ENCODE measurements at places on chromosomes 11 and 22.
A peak's percentile ranks its signal among the peaks of the same experiment; 100 is the strongest.

GRCh38 chr11:2137202-2138067 lies 1.8 kb downstream of the IGF2 start:
- no peak for DNase-seq

GRCh38 chr22:25777870-25778269 lies 35.9 kb downstream of the MYO18B start:
- DNase-seq, result no peak

- no peak for DNase-seq
Measured at GRCh38 chr22:49863931-49864330, 10.3 kb downstream of the ZBED4 start.

- DNase-seq, result no peak
Measured at GRCh38 chr22:18947905-18948304, 11.8 kb upstream of the PRODH start.

GRCh38 chr22:30574997-30575671 lies 669 bp upstream of the GAL3ST1 start:
- DNase-seq, result peak; percentile 40

DNA sequence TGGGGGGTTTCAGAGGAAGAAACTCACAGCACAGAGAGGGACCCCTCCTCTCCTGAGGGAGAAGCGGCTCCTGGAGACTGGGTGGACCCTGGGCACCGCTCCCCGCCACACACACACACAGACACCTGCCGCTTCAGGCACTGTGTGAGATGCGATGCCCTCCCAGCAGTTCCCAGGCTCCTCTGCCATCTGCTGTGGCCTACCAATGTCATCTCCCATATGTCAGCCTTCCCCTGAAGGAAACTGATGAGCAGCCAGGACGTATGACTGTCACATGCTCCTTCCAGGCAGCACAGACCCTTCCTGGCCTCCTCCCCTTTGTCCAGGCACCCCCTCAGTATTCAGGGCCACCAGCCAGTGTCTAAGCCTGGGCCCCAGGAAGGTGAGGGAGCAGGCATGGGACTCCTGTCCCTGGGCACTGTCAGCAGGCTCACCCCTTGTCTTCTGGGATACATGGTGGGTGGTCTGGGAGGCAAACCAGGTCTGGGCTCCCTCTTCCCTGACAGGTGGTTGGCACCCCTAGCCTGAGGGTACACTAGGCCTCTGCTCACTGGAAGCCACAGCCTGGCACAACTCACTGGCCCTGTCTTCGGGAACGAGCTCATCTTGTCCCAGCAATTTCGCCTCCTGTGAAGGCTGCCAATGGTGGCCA lies 11.8 kb upstream of the BCR start:
- no peak for DNase-seq

GRCh38 chr11:68524681-68525080 lies 64.1 kb downstream of the PPP6R3 start:
- DNase-seq, result no peak

DNA sequence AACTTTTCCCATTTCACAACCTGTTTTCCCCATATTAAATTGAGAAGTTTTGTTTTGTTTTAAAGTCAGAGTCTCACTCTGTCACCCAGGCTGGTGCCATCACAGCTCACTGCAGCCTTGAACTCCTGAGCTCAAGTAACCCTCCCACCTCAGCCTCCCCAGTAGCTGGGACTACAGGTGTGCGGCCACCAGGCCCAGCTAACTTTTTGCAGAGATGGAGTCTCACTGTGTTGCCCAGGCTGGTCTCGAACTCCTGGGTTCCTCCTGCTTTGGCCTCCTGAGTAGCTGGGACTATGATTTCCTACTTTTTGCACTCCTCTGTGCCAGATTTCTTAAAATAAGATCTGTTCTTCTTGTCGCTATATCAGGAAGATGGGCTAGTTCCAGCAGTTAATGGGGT lies 44.9 kb downstream of the GNB1L start:
- no peak for DNase-seq

- no peak for DNase-seq
Measured at GRCh38 chr11:104547996-104548661, 350.1 kb downstream of the CASP12 start.

GRCh38 chr22:37681001-37681424 lies 5.1 kb upstream of the NOL12 start:
- no peak for DNase-seq

GRCh38 chr11:101336858-101337257 lies 207.2 kb upstream of the PGR start:
- DNase-seq, result no peak

DNA sequence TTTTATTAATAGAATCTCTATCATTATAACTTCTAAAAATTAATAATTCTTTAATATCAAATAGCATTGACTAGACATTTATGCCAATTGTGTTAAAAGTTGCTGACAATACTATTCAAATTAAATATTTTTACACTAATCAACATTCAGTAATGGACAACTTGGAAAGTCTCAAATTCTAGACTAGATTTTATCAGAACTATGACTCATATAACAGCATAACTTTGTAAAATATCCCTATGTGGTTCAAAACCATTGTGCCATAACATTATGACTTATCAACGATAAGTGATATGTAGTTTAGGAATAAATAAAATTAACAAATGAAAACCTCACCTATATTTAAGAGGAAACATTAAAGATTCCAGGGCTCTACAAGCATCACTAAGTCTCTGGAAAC lies 291.8 kb downstream of the SBF2 start:
- no peak for DNase-seq

GRCh38 chr11:100861212-100861611 lies 174.1 kb downstream of the ARHGAP42 start:
- DNase-seq, result no peak

- no peak for DNase-seq
Measured at GRCh38 chr11:12434325-12434654, 56.9 kb downstream of the PARVA start.

GRCh38 chr22:29002603-29003002 lies 59.0 kb downstream of the C22orf31 start:
- no peak for DNase-seq

- DNase-seq, result no peak
Measured at GRCh38 chr11:97683733-97684132, 1293.9 kb downstream of the JRKL start.

GRCh38 chr11:126793596-126793995 lies 207.0 kb downstream of the KIRREL3 start:
- DNase-seq, result no peak

DNA sequence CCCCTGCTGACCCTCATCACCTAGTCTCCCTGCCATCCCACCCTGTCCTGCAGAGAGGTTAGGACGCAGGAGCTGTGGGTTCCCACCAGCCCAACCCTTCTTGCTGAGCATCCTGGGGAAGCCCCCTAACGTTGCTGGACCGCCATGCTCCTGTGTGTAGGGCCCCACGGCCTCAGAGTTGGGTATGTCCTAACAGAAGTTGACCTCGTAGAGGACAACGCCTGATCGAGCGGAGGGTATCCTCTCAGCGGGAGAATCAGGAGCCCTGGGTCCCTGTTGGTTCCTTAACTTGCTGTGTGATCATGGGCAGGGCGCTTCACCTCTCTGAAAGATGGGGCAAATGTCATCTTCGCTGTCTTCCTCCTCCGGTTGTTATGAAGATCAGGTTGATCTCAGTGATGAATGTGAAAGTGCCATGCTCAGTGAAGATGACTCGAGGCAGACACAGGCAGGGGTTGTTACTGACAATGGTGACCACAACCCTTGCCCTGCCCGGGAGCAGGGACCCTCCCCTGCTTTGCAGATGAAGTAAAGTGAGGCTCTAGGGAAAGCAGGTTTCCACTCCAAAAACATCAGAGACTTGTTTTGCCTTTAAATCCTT lies 19.3 kb upstream of the CD5 start:
- DNase-seq, result peak; percentile 46

GRCh38 chr11:71518506-71519471 lies 8.3 kb upstream of the KRTAP5-7 start:
- no peak for DNase-seq

DNA sequence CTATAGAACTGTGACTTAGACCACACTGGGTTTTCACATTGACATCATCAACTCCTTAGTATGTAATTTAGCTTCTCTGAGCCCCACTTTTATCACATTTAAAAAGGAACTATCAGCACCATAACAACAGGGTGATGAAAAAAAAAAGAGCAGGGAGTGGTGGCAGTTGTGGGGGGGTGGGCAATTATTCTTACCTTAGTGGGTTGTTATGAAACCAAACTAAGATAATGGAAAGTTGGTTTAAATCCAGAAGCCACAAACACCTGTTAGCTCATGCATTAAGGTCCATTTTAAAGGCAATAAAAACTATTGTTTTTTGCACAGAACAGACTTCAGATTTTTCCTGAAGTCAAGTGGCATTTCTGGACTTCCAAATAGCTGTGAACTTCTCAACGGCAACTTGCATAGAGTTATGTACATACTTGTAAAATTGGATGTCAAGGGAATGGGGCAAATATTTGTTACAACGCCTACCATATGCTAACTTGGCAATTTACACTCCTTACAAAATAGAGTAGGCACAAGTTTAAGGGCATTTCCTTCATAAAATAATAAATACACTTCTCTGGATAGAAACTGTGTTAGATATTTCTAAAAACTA lies 793.6 kb downstream of the DLG2 start:
- DNase-seq, result no peak

DNA sequence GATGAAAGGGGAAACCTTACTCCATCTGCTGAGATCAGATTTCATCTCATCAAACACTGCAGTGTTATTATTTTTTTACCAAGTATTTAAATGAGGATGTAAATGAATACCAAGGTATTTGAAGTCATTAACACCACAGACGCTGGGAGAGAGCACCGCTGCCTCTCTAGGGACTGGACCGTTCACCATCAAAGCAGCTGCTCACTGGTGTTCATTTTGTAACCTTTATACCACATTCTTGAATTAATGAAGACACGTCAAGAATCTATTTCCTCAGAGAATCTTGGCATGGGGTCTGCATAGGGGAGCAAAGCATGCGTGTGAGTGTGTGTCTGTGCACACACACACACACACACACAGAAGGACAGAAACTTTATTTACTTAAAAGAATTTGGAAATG lies 15.6 kb downstream of the SIAE start:
- DNase-seq, result no peak

GRCh38 chr22:39955675-39956074 lies 4.5 kb upstream of the TMA7B start:
- DNase-seq, result no peak

GRCh38 chr11:86816251-86816726 lies 15.9 kb downstream of the PRSS23 start:
- no peak for DNase-seq

DNA sequence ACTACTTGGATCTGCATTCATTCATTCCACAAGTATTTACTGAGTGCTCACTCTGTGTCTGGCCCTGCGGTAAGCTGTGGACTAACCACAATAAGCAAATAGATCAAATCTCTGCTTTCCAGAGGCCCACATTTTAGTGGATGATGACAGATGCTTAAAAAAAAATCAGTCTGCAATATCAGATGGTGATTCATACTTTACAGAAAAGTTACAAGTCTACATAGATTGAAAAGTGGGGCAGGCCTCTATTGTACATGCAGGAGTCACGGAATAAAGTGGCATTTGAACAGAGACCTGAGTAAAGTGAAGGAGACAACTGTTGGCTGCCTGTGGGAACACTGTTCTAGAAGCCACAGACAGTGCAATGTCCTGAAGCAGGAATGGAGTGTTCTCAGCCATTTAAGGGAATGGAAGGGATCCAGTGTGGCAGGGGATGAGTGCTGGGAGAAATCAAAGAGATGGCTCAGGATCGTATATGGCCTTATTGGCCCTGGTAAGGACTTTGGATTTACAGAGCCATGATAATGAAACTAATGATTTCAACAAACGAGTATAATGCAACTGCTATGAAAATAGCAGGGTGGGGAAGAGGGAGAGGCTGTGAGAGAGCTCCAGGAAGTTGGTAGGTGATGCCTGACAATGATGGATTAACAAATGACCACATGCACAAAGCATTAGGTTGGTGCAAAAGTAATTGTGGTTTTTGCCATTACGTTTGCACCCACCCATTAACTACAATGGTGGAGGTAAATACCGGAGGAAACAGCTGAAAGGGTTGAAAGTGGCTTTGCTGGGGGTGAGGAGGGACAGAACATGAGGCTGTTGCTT lies 31.1 kb downstream of the TMEM45B start:
- no peak for DNase-seq

DNA sequence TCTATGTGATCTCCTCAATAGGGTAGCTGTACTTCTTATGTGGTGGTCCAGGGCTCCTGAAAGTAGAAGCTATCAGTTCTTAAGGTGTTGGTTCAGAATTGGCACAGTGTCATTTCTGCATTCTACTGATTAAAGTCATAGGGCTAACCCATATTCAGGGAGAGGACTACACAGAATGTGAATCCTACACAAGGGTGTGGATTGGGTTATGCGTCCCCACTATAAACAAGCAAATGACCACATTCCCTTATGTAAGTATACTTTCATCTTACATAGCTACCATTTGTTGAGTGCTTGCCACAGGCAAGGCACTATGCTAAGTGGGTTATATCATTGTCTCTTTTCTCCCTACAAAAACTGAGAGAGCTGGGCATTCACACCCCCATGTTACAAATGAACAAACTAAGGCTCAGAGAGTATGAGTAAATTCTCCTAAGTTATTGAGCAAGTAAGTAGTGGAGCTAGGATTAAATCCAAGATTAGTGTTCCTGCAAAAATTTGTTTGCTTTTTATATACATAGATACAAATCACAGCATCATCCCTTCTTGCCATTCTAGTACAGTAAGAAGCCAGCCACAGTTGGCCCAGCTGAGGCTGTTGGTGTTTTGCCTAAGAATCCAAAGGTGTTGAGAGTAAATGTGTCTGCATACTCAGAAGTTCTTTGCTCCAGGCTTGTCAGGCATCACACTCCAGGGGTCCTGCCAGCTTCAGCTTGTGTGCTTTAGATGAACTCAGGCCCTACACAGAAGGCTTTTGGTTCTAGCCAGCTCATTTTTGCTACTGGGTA lies 157.8 kb downstream of the KIF18A start:
- no peak for DNase-seq

DNA sequence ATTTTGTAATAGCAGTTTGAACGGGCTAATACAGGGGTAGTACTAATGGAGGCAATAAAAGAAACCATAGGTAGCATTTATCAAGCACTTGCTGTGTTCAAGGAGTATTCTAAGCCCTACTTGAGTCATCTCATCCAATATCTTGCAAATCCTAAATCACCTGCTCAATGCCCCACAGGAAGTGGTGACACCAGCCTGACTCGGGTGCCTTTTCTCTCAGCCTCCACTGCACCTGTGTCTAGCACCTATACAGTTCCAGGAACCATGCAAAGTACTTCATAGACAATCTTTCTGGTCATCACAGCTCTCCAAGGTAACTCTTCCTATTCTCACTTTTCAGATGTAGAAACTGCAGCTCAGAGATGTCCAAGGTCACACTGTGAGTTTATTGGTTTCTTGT lies 98.0 kb downstream of the PRR5L start:
- no peak for DNase-seq

DNA sequence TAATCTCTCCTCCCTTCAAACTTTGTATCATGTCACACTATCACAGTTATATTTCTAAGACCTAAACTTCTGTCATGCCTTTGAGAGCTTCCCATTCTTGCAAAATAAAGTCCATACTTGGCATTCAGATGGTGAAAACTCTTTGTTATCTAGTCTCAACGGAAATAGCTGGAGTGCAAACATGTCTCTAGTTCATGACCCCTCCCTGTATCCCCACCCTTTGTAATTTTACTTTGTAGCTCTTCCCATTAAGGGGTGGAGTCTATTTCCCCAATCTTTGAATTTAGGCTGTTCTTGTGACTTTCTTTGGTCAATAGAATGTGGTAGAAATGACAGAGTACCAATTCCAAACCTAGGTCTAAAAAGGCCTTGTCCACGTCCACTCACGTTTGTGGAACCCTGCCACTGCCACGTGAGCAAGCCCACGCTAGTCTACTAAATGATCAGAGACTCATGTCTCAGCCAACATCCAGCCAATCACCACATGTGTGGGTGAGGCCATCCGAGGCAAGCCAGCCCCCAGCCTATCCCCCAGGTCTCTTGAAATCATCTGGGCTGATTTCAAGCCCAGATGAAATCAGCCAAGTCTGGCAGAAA lies 23.4 kb downstream of the SLN start:
- no peak for DNase-seq

All from naive thymus-derived CD8-positive, alpha-beta T cell (primary cell).